ENCODE measurements at places on chromosomes 3 and 15. TPM values are rescaled to one million over a fixed set of nuclear protein-coding genes. Genes with fewer than 3 reads are reported as not detected.

DNA sequence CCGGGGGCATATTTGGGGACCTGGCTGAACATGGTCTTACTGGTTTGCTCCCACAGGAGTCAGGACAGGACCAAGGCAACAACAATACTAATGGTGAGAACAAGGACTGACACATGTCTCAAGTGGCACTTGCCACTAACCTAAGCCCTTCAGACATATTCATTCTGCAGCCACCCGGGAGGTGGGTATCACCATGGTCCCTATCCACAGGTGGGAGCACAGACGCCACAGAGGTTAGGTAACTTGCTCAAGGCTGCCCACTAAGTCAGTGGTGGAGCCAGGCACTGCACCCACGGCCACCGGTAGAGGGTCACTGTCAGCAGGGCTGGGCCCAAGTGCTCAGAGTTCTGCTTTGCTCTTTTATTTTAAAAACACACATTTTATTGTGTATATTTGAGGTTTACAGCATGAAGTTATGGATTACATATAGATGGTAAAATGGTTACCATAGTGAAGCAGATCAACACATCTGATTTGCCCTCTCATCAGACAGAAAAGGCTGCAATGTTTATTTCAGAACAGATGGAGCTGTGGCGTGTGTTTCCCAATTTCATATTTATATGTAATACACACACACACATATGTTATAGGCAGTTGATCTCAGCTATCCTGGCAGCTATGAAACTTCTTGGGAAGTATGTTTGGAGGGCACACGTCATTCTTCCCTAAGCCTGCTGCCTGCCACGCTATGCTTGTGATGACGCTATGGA lies 30.0 kb upstream of the SLC41A3 start:
- DNase-seq = no peak

DNA sequence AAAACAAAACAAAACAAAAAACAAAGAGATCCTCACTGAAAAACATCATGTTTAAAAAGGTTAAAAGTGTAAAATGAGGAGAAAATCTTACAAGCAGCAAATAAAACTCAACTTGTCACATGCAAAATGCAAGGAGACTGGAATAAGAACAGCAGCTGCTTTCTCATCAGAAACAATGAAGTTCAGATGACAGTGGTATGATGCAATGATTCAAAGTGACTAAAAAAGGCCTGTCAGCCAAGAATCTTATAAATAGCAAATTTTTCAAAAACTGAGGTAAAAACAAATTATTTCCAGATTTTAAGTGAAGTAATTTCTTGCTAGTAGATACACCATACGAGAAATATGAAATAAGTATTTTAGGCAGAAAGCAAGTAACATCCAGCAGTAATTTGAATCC lies 68.6 kb upstream of the EPHA3 start:
- DNase-seq = no peak

DNA sequence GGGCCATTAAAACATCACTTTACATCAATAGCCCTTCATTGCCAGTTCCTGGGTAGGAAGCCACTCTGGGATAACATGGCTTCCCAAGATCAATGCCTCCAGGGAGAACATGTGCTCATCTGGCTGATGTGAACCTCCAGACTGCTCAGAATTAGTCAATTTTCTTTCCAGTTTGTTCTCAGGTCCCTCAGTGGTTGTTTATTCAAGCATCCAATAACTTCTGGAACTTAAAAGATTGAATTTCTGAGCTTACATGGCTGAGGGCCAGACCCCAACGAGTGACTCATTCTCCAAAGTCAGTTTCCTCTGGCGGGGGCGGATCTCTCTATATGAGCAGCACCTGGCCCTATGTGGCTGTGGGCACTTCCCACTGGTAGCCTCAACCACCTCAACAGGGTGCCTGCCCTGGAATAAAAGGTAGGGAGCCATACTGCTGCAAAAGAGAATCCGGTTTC lies 34.0 kb downstream of the LYZL4 start:
- DNase-seq = no peak

DNA sequence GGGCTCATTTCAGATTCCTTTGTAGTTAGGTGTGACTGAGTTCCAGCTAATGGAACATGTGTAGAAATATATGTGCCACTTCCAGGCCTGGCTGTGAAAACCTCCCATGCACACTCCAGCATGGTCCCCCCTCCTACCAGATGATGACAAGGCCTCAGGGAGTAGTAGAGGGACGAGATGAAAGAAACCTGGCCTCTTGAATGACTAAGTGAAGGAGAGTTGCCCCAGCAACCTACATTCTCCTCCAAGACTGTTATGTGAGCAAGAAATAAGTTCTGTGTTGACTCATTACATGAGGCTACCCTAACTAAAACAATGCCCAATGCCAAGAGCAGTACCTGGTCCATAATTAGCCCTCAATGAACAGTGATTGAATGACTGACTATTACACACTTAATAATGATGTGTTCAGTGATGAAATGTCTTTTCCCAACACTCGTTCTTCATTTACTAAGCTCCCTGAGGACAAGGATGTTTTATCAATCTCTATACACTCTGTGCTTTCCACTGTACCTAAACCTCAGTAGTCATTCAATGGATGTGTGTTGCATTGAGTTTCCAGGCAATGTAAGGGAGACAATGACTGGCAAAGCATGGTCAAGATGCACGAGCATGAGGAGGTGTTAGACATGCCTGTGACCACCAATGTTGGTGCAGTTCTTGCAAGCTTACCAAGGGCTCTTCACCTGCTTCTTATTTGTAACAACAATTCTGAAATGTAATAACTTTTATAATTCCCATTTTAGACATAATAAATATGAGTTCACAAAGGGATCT lies 62.0 kb upstream of the BCL6 start:
- DNase-seq = no peak

GRCh38 chr15:93129702-93130488 lies 40.9 kb upstream of the RGMA start:
- DNase-seq = no peak

DNA sequence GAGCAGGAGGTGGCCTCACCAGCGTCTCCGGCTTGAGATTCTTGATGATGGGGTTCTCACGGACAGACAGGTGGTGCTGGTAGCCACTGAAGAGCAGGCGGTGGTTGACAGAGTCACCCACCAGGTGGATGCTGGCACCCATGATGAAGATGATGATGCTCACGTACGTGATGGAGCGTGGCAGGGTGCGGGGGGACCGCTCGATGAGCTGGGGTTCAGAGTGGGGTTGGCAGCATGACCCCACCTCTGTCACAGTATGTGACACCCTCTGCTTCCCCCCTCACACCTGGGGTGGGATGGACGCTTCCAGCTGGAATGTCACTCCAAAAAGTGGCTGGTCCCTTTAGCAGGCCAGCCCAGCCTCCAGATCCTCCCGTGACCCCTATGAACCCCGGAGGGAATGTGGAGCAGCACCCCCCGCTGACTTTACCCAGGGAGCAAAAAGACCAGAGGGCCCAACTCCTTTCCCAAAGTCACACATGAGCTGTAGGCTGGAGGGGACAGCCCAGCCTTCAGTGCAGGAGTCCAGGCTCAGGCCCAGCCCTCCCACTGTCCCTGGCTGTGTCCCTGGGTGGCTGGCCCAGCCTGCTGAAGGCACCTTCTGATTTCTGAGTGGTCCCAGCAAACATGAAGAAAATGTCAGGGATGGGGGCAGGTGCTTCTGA lies 6.7 kb upstream of the CALML4 start:
- no peak for DNase-seq

- no peak for DNase-seq
These were observed 32.5 kb downstream of the NPTN start for GRCh38 chr15:73600413-73601335.

GRCh38 chr15:90851114-90851513 lies 17.3 kb upstream of the FURIN start:
- DNase-seq = no peak

GRCh38 chr15:65329288-65329983 lies 25.0 kb downstream of the RNU5B-1 start:
- DNase-seq = no peak

GRCh38 chr3:37816271-37816670 lies 45.4 kb upstream of the CTDSPL start:
- DNase-seq = no peak

SLC28A2 gene
- 3.5 TPM for total RNA-seq

DNA sequence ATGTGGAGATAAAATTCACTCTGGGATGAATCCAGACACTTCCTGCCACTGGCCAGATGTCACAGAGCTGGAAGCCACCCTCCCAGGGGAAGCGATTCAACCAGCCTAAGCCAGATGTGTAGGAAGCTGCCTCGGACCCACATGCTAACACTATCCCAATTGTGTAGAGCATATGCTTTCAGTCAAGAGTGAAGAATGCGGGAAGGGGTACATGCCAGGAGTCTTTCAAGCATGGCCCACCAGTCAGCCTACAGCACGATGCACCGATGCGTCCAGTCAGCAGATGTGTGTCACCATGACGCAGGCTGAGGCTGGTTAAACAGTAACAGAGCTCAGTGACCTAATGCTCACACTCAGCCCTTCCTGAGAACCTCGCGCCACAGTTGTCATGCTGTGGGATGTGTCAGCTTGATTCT lies 38.8 kb upstream of the BNC1 start:
- DNase-seq = no peak

DNA sequence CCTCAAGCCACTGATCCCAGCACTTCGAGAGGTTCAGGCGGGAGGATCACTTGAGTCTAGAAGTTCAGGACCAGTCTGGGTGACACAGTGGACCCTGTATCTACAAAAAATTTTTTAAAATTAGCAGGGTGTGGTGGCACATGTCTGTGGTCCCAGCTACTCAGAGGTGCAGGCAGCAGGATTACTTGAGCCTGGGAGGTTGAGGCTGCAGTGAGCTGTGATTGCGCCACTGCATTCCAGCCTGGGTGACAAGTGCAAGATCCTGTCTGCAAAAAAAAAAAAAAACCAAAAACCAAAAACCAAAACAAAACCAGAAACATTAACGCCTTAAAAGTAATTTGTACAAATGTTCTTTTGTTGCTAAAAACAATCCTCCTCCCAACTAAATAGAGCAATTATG lies 27.9 kb upstream of the SLC12A8 start:
- no peak for DNase-seq

- no peak for DNase-seq
These were observed 6.5 kb downstream of the PDCD10 start for GRCh38 chr3:167728176-167728575.

DNA sequence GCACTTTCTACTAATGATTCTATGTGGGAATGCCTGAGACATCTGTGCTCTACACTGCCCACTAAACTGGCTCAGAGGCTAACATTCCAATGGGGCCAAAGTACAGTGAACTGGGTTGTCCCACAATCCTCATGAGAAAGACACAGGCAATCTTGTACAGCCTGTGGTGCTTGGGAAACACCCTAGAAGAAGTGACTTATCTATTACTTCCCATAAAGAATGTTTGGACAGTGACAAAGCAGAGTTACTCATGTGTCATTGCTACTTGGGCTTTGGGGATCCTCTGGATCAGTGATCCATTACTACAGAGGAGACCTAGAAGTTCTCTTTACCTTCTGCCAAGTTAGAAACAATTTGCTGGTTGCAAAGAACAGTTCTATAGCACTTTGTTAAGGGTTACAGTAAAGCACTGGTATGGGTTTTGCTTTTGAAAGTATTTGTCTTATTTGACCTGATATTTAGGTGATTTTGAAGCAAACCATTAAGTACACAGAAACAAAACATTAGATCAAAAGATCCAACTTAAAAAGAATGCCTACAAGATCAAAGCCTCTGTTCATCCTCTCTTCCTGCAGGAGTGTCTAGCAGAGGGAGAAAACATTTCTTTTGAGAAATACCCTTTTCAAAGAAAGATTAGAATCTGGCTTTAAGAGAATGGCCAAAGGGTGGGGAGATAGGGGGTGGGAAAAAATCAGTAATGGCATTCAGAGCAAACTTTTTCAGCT lies 75.8 kb downstream of the CTNNB1 start:
- no peak for DNase-seq

DNA sequence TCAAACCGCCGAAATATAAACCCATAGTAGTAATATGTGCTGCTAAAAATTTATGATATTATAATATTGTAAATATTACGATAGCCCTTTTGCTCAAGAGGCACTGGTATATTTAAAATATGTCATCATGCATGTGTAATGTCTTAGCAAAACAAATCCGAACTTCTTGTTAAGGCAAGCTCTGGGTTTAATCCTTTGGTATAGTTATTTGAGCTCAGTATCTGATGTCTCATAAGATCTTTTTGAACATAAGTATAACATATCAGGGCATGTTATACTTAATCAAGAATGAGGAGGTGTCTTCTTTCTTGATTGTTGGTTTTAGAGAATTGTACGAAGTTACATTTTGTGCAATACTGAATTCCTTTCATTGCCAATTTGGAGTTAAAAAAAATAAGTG lies 154.1 kb upstream of the CBLB start:
- DNase-seq = no peak

DNA sequence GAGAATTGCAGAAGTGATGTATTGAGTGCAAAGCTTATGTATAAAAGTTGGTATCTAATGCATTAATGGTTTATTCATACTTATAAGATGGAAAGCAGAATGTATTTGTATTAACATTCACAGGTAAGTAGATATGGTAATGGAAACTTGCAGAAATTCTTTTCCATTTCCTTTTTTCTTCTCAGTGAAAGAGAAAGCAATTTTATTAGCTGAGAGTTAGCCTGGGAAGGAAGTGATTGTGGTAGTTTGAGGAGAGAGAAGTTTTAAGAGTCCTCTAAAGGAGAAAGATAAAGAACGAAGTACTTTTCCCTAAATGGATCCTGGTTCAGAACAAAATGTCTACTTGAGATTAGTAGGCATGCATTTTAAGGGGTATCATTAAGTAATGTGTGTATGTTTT lies 60.1 kb upstream of the OSTN start:
- no peak for DNase-seq

ILDR1 gene
- total RNA-seq = 10.9 TPM

CASR gene
- total RNA-seq = 0.36 TPM

- no peak for DNase-seq
These were observed 12.0 kb upstream of the SEMA4B start for GRCh38 chr15:90188914-90189748.

PLSCR2 gene
- 2.8 TPM for total RNA-seq

Data from mucosa of descending colon (tissue), 3 donors.